Foreskin fibroblast (primary cell): ENCODE measurements at places on chromosomes 3 and 15.

- DNase-seq, result peak; percentile 33
Observed at GRCh38 chr3:69650066-69650419, 89.2 kb upstream of the MITF start.

DNA sequence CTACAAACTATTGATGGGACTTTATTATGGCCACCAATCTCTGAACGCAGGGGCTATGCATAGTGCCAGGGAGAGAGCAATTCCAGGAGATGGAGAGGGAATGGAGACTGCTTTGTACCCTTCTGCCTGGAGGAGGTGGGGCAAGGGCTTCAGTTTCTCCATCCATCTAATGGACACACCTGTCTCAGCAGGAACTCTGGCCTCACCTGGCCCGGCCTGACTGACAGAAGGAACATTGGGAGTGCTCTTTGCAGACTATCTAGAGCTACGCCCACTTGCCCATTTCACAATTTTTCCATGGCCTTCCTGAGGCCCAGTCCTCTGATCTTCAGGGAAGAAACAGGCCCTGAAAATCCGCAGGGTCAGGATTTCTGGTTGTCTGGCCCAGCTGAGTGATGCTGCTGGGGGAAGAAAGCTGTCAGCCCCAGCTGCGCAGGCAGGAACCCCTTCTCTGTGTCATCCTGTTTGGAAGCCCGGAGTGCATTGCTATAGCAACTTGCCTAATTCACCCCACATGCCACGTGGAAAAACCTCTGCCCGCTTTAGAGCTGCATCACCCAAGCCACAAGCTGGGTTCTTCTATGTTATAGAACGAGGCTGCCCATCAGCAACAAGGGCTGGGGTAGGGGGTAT is 6.4 kb downstream of the ITGA11 start:
- peak; percentile 71 for DNase-seq

- DNase-seq, result no peak
Observed at GRCh38 chr15:69888406-69888805, 209.3 kb downstream of the TLE3 start.

DNA sequence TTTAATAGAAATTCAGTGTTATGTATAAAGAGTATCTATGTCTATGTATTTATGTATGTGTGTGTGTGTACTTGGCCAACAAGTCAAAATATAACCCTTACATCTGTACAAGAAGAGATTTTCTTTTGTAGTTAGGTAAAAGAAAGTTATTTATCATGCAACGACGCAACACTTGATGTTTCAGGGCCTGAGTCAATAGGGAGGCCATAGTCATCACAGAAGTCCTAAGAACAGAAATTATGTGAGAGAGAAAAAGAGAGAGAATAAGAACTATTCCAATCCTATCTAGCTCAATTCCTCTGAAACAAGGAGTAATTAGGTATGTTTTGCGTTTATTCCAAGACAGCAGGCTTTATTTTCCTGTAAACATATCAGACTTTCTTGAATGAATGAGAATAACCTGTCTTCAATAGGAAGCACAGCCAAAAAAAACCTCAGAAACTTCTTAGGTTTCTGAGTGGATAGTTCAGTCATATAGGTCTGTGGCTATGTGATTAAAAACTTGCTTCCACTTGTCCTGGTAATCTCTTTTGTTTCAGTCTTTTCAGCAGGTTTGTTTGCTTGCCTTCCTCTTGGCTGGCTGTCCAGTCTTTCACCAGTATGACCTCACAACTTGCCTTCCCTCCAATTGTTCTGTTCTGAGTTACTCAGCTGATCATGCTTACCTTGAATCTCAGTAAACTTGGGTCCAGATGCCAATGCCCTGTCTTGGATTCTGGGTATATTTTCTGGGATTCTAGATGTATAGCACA is 382.4 kb upstream of the GBE1 start:
- DNase-seq, result no peak

- DNase-seq, result no peak
Observed at GRCh38 chr15:74403991-74404563, 29.7 kb downstream of the SEMA7A start.
